Thoracic aorta (tissue), 2 donors: ENCODE measurements at places on chromosomes 7 and 10.

DNA sequence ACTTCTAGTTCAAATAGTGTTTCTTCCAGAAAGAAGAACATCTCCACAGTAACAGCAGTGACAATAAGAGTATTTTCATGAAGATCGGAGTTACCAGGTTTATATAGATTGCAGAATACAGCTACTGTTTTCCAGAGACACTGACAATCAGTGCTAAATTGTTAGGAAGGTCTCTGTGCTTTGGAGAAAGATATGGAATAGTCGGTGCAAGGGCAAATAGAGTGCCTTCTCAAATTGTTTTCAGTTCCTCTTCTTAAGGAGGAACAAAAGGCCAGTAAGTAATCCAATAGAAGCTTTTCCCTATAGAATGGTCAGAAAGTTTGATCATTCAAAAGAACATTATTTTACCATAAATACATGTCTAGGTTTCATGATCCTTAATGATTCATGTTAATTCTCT lies 2.6 kb upstream of the KIAA1217 start:
- no peak for DNase-seq
- H3K36me3 ChIP-seq: no peaks in the 10 kb centered on the region
- no peaks in the 10 kb centered on the region for H3K27me3 ChIP-seq
- no peak overlapping the region for H3K27ac ChIP-seq
- H3K4me3 ChIP-seq: no peak overlapping the region
- H3K4me1 ChIP-seq: peaks cover 32% of the 10 kb centered on the region

DNA sequence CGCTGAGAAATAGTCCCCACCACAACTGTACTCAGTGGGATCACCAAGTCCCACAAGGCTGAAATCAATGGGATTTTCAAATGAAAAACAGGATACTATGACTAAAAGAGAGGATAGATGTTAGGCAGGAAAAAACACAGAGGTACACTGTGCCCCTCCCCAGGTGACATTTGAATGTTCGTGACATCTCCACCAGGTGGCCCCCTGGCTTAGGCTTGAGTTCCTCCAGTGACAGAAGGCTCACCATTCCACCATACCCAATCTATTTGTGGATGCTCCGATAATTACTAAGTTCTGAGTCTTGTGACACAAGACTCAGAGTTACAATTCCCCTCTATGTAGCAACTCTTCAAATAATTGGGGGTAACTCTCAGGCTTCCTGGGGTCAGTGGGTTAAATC lies 77.5 kb upstream of the KCNMA1 start:
- H3K4me3 ChIP-seq: no peak overlapping the region
- no peak overlapping the region for H3K27ac ChIP-seq
- no peaks in the 10 kb centered on the region for H3K27me3 ChIP-seq
- no peaks in the 10 kb centered on the region for H3K4me1 ChIP-seq

- no peaks in the 10 kb centered on the region for H3K36me3 ChIP-seq
- no peak overlapping the region for H3K27ac ChIP-seq
- H3K27me3 ChIP-seq: no peaks in the 10 kb centered on the region
- H3K4me3 ChIP-seq: no peak overlapping the region
- H3K4me1 ChIP-seq: peaks cover 46% of the 10 kb centered on the region
Observed at GRCh38 chr10:91046869-91047268, 126.0 kb upstream of the ANKRD1 start.

DNA sequence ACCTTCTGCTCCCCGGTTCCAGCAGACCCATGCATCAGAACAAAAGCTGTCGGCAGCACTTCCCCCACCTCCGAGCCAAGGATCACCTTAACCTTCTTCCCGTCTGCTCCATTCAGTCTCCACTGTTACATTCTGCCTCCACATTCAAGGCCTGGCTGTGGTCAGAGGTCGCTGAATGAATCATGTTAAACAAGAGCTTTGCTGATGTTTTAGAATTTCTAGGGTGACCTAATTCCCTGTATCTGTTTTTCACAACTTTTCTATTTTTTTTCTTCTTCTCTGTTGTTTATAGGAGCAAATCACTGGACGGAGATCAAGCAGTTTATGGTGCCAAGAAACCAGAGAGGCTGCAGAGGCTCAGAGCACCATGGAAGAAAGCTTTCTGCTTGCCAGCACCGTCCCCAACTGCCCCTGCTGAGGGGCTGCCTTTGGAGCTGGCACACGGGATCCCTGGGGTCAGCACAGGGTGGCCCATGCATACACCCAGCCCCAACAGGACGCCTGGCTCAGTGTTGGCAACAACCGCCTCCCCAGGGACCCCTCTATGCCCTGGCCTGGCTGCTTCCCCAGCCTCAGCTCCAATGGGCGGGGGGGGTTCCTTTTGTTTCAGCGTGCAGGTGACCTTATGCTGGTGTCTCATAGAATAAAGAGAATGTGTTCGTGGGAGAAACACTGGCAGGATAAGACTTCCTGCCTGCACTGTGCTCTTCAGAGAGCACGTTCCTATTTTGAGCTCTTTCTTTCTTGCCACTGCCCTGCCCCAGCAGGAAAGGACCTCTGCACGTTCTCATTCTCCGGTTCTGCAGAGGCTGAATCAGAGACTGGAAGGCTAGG lies 182.7 kb upstream of the LYZL2 start:
- no peaks in the 10 kb centered on the region for H3K36me3 ChIP-seq

GRCh38 chr7:28804990-28805389 lies 153.1 kb downstream of the TRIL start:
- no peak overlapping the region for H3K4me3 ChIP-seq
- no peaks in the 10 kb centered on the region for H3K27me3 ChIP-seq
- no peak overlapping the region for H3K27ac ChIP-seq
- H3K36me3 ChIP-seq: peaks cover 6% of the 10 kb centered on the region
- H3K4me1 ChIP-seq: no peaks in the 10 kb centered on the region
- DNase-seq: no peak

GRCh38 chr7:151306860-151307259 lies 34.8 kb upstream of the NUB1 start:
- H3K36me3 ChIP-seq: no peaks in the 10 kb centered on the region
- no peak for DNase-seq
- H3K4me1 ChIP-seq: peaks cover 3% of the 10 kb centered on the region
- no peak overlapping the region for H3K4me3 ChIP-seq

DNA sequence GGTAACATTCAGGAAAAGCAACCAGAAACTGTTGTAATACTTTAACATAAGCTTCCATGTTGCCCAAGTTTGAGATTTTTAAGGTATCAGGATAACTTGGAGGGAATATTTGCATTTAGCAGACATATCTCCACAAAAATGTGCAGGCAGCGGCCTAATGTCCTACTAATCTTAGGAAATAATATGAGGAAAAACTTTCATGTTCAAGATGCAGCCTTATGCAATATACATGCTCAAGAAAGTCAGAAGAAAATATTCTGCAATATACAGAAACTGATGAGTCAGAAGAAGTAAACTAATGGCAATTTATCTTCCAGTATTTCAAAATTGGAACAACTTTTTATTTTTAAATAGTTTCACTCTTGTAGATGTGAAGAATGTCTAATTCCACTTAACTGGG lies 463.2 kb upstream of the C7orf33 start:
- DNase-seq: no peak
- H3K4me1 ChIP-seq: no peaks in the 10 kb centered on the region
- H3K4me3 ChIP-seq: no peak overlapping the region
- H3K27ac ChIP-seq: no peak overlapping the region
- no peaks in the 10 kb centered on the region for H3K27me3 ChIP-seq
- no peaks in the 10 kb centered on the region for H3K36me3 ChIP-seq
